Stimulated activated CD8-positive, alpha-beta memory T cell treated with anti-CD3 and anti-CD28 coated beads, Interleukin-15, amount 100 ng/mL, for 24 hours (primary cell): ENCODE measurements at places on chromosomes 3 and 15.

DNA sequence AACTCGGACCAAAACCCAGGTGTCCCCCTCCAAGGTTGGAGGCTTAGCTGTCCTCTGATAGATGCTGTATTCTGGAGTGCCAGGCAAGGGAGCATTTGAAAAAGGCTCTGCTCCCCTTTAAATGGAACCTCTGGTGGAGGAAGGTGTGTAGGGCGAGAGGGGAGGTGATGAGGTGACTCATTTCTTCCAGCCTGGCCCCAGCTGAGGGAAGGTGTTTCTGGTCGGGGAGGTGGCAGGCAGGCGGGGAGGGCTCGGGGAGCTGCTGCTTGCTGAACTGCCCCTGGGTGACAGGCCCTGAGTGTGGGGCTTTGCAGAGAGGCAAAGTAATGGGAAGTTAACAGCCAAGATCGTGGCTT is 18.8 kb downstream of the PSTPIP1 start:
- DNase-seq: peak; percentile 55

GRCh38 chr3:143283432-143284128 is 164.0 kb downstream of the CHST2 start:
- no peak for DNase-seq

- DNase-seq: no peak
Measured at GRCh38 chr3:188092648-188093047, 61.3 kb upstream of the LPP start.

DNA sequence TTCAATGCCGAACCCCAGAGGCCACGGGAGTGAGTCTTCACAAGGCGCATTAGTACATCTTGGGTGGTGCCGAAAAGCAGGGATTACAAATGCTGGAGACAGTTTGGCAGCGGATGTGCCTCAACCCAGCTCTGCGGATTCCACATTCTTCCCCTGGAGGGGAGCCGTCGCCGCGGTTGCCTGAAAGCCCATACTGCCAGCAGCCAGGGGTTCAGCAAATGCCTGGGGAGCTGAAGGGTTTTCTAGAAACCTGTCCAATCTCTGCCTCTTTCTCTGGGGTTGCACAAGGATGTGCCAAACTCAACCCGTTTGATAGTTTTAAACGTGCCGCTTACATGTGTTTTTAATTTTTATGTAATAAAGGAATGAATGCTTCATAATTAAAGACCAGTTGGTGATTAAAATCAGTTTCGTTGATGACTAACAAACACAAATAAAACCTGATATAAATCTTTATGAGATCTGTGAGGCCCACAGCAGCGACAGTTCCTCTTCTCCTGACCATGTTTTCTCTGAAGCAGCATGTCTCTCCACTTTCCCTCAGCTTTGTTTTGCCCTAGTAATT is 74.6 kb upstream of the LEKR1 start:
- no peak for DNase-seq

GRCh38 chr3:197750396-197750831 is 731 bp downstream of the FYTTD1 start:
- peak; percentile 34 for DNase-seq

DNA sequence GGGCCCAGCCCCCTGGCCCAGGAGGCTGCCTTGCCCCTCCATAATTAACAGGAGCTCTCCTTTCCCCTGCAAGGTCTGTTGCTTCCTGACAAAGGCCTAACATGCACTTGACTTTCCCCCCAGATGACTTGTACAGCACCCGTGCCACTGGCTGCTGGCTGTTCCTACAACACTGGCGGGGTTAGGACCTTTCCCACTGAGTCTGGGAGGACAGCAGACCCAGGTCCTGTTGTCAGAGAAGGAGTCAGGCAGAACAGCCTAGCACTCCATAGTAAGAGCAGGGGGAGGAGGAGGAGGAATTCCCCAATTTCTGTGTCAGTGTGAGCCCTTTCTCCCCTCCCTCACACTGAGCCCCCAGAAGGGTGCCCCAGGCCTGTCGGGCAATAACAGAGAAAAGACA is 99.2 kb downstream of the CORO2B start:
- no peak for DNase-seq

- DNase-seq: no peak
Measured at GRCh38 chr15:60010858-60011257, 6.7 kb downstream of the FOXB1 start.

DNA sequence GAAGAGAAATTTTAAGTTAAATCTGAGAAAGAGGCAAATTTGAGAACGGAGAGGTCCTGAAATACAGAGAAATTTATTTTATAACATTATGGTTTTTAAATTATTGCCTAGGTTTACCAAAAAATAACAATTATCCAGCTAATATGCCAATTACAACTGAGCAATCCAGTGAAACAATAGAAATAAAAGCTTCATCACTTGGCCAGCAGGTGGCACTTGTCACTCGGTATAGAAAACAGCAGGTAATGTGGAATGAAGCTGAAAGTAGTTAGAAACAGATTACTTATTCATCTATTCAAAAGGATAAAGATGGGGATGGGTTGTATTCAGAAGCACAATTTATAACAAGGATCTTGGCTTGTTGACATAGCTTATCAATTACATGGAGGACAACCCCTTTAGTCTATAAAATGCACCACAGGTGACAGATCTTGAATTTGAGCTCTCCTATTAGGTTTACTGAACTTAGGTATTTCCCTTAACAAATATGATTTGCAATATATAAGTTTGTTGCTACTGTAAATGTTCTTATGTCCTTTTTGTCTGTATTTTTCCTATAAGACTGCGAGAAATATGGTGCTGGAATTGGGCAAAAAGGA is 70.1 kb upstream of the GUCA1C start:
- no peak for DNase-seq

DNA sequence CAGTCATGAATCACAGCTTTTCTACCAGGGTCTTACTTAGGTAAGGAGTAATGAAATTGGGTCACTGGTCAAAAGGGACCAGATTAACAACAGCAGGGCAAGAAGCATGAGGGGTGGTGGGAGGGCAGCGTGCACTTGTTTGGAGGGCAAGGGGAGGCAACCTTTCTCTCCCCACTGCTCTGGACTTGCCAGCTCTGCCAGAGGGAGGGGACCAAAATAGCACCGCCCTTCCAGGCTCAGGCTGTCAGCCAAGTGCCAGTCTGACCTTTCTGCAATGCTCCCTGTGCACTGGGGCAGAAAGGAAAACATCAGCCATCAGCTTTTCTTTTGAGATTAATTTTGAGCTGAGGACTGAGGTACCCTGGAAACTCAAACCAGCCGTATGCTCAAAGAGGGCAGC is 4.5 kb upstream of the ULK3 start:
- no peak for DNase-seq
